ENCODE measurements at places on chromosomes 3 and 15.

DNA sequence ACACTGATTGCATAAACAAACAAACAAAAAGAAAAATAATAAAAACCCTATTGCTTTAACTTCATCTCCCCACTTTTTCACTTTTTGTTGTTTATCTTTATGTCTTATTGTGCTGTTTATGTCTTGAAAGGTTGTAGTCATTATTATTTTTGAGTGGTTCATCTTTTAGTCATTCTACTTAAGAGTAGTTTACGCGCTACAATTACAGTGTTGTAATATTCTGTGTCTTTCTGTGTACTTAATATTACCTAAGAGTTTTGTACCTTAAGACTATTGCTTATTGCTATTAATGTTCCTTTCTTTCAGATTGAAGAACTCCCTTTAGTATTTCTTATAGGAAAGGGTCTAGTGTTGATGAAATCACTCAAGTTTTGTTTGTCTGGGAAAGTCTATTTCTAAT, 28.1 kb downstream of the TM4SF18 start:
- H3K36me3 ChIP-seq: no peaks in the 10 kb centered on the region
- no peak for DNase-seq
- H3K27me3 ChIP-seq: peaks cover 28% of the 10 kb centered on the region

- peak overlapping the region; percentile 53 for H3K4me3 ChIP-seq
- peaks cover 65% of the 10 kb centered on the region for H3K4me1 ChIP-seq
- H3K27ac ChIP-seq: peak overlapping the region; percentile 76
- H3K36me3 ChIP-seq: peaks cover 9% of the 10 kb centered on the region
These were observed 722.9 kb upstream of the CFAP20DC start for GRCh38 chr3:59772416-59773408.

DNA sequence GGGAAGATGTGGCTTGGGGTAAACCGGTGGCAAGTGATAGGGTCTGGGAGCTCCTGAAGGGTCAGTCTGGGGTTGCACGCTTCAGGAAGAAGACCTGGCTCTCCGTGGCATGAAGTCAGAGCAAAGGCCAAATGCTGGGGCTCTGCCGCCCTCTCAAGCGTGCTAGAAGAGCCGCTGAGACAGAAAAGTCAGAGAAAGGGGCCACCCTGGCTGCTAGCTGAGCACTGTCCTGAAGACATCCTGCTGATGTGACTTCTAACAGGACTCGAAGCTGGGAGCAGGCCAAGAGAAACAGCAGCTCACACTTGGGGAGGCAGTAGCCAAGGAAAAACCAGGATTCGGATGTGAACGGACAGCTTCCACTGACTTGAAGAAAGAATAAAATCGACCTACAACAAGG, 270.4 kb downstream of the OCA2 start:
- H3K27me3 ChIP-seq: no peaks in the 10 kb centered on the region
- no peak overlapping the region for H3K4me3 ChIP-seq
- H3K4me1 ChIP-seq: no peaks in the 10 kb centered on the region
- no peak for DNase-seq
- H3K27ac ChIP-seq: no peak overlapping the region
- H3K36me3 ChIP-seq: no peaks in the 10 kb centered on the region

DNA sequence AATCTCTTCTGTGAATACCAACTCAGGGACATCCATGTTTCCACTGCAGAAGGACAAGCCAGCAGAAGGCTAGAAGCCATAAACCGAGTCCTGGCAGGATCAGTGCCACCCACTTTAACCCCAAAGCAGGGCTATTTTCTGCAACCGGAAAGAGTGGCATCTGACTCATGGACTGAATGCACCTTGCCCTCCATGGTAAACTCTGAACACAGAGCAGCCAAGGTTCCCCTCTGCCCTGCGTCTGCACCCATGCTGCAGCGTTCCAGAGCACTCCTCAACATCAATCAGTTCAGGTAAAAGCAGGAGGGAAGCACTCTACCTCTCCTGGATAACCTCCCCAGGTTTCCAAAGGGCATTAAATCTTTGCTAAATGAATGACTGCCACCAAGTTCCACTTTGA, 801 bp upstream of the NGRN start:
- no peaks in the 10 kb centered on the region for H3K27me3 ChIP-seq
- H3K4me3 ChIP-seq: peak overlapping the region; percentile 96
- H3K4me1 ChIP-seq: peaks cover 39% of the 10 kb centered on the region
- peak overlapping the region; percentile 98 for H3K27ac ChIP-seq
